Activated gamma-delta T cell treated with Interleukin-2 at 50 U/mL for 16 hours (primary cell): ENCODE measurements at places on chromosomes 13 and 19.

DNA sequence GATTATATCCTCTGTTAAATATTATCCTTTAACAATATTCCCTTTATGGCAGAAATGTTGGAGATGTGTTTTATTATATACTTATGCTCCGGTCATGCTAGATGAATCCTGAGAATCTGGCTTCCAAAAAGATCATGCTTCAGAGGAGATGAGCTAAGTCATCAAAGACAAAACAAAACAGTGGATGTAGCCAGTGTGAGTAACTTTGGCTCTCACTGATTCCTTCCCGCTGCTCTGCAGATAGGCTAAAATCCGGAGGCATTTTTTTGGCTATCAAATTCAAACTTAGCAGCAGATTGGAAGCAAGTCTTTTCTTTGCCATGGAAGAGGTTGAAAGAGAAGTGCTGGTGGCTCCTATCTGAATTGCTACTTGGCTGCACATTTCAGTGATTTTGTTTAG lies 295.9 kb downstream of the GPC6 start:
- DNase-seq = no peak

GRCh38 chr13:48977973-48978372 lies 2.3 kb downstream of the FNDC3A start:
- DNase-seq = no peak

- DNase-seq = no peak
These were observed 61.2 kb downstream of the MYH14 start for GRCh38 chr19:50264483-50265186.

GRCh38 chr19:897442-898039 lies 4.3 kb downstream of the RNU6-9 start:
- DNase-seq = no peak

GRCh38 chr13:47420020-47420419 lies 523.2 kb upstream of the HTR2A start:
- no peak for DNase-seq

GRCh38 chr13:113629866-113630265 lies 28.1 kb downstream of the ATP4B start:
- DNase-seq = no peak

GRCh38 chr13:102441085-102441484 lies 39.2 kb upstream of the FGF14 start:
- no peak for DNase-seq
